A673 (cell line): ENCODE measurements at places on chromosomes 3 and 15.

GRCh38 chr15:89057506-89058133, 30.6 kb upstream of the ABHD2 start:
- peak; percentile 86 for DNase-seq

DNA sequence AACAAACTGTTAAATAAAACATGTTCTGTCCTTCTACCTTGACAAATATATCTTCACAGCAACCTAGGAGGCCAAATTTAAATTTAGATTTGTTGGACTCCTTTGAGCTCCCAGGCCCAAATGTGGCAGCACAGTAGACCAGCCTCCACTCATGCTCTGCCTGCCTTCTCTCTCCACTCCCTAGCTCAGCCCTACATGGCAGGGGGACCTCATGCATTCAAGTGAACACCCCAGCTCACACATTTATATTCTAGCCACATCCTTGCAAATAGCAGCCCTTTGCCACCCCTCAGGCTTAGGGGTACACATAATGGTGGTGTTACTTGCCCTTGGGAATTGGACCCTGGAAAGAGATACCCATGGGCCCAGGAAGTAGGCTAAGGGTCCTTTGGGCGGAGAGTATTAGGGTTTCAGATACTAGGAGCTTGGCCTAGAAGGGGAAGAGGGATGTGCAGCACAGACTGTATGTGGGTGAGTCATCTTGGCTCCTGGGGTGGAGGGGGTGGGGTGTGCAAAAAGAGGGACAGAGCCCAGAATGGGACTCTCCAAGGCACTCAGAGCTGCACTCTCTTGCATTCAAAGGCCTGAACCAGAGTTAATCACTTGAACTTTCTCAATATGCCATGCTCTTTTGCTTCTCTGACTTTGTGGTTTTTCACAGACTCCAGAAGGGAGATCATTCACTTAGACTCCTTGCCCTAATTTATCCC, 268.4 kb upstream of the ROPN1 start:
- DNase-seq, result peak; percentile 48

GRCh38 chr15:57656434-57656833, 50.1 kb upstream of the POLR2M start:
- DNase-seq, result no peak

- no peak for DNase-seq
Measured at GRCh38 chr3:149535333-149535685, 60.8 kb downstream of the TM4SF4 start.

DNA sequence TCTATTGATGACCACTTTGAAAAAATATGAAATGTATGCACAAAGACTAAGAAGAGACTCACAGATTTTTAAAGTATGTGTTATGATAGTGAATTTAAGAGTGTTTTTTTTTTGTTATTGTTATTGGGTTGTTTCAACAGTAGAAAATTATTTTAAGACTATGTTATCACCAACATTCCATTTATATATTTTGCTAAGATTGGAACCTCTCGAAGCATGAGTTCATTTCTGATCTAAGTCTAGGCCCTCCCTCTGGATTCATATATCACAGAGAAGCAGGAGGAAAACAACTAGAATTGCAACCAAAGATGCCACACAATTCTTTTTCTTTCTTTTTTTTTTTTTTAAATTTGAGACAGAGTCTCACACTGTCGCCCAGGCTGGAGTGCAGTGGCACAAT, 46.8 kb downstream of the ITGB5 start:
- DNase-seq, result no peak

DNA sequence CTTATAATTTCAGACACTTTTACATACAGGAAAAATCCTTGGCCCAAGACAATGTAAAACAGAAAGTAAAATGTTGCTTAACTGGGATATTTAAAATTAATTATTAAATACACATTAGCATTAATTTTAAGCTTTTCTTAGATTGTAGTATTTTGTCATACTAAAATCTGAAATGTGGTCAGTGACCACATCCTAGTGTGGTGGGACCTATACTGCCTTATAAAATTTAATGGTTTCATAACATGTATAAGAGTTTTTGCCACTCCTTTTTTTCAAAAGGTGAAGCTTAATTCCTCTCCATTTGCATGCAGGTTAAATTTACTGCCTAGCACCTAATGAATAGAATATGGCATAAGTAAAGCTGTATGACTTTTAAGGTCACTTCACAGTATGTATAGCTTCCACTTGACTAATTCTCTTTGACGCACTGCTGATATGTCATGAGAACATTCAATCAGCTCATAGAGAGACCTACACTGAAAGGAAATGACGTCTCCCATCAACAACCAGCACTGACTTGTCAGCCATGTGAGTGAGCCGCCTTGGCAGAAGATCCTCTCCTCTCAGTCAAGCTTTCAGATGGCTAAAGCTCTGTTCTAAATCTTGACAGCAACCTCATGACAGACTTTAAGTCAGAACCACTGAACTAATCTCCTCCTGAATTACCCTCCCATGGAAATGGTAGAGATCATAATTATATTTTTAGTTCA, 847.8 kb downstream of the SI start:
- no peak for DNase-seq

- DNase-seq, result no peak
Measured at GRCh38 chr3:169615833-169616232, 47.7 kb downstream of the MECOM start.

DNA sequence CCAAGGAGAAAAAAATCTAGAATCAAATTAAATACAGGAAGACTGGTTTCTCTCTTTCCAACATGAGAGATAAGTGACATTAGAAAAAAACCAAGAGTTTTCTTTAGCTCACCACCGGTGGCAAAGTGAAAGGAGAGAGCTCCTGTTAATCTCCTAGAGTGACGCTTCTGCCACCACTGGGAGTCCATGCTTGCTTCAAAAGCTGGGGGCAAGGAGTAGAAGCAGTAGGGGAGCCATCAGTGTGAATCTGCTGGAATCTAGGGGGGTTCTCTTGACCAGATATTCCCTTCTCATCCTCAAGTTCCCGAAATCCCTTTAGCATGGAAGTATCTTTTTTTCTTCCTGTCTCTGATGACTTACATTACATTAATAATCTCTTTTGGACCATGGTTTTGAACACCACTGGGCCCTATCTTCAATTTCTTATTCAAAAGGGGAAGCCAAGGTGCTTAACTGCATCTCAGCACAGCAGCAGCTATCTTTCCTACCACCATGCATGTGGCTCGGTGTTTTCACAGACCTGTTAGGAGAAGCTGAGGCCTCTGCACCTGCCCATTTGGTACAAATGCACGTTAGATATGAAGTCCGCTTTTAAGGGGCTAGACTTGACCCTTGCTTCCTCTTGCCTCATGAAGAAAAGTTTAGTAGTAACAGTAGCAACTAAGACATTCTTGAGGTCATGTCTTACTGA, 6.6 kb upstream of the ICE2 start:
- no peak for DNase-seq

DNA sequence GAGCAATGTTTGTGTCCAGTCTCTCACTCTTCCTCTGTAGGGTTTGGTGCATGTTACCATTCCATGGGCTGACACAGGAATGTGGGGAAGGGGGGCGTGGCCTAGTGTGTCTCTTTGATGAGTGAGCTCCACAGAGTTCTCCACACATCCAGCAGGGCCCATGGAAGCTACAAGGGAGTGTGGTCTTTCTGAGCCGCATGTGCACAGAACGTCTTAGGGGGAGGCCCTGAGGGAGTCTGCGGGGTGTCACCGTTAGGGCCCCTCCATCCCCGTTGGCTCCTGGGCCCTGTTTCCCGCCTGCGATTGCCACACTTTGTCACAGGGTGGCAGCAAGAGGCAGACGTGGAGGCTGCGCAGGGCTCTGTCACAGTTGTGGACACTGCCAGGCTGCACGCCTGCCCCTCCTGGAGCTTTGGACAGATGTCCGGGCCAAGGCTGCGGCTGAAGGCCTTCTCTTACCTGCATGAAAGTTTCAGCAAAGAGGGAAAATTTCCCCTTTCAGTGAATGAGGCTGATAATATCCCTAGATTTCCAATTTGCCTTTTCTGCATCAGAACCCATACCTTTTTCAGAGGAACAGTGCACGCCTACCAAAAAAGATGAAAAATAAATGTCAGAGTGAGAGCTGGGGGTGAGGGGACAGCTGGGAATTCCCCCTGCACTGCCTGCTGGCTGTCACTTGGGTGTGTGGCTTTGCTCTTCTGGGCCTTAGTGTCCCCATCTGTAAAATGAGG, 24.3 kb downstream of the CACNA2D3 start:
- peak; percentile 17 for DNase-seq

DNA sequence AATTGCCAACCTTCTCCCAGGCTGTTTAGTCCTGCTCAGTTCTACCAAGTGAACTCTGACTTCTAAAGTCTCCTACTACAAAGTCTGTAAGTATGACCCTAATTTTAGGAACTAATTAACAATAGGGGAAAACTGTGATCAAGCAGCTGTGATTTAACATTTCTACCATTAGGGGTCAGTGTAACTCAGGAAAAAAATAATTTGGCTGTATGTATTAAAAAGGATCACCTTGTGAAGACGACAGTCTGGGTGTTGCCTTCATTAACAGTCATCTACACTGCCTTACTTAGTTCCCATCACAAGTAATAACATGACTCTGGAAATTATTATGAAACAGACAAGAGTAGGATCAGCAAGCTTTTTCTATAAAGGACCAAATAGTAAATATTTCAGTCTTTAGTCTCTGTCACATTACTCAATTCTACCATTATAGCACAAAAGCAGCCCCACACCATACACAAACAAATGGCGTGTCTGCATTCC, 4.2 kb upstream of the NPHP3 start:
- DNase-seq, result peak; percentile 62

DNA sequence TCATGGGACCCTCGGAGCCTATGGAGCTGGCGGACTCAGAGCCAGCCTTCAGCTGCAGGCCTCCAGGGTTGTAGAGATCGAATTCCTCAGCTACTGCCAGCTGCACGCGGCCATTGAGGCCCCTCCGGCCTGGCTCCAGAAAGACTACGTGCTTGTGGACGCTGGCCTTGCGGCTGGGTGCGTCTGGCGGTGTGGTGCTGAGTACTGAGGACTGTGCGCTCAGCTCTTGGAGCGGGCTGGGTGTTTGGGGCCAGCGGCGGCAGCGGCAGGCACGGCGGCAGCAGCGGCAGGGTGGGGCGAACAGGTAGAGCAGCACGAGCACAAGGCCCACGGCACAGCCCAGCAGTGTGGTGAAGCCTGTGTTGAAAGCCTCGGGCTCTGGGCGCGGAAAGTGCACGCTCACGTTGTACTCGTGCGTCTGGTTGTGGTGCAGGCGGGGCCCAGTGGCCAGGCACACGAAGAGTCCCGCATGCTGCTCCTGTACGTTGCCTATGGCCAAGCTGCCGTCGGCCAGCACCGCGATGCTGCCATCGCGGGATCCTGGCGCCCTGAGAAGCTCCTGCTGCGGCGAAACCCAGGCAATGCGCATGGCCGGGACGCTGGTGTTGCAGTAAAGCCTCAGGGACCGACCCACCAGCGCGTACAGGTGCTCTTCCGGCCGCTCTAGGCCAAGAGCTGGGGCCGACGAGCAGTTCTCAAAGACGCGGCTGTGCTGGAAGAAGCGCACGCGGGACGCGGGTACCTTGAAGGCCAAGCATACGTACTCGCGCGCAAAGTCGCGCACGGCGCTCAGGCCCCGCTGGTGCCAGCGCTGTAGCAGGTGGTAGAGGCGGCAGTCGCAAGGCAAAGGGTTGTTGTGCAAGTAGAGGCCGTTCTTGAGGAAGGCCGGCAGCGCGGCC, 1.3 kb downstream of the AMIGO3 start:
- DNase-seq, result no peak

- DNase-seq, result peak; percentile 68
Measured at GRCh38 chr15:63599401-63600000, 2.3 kb downstream of the FBXL22 start.

GRCh38 chr3:62090066-62090465, 283.3 kb downstream of the FEZF2 start:
- DNase-seq, result no peak

DNA sequence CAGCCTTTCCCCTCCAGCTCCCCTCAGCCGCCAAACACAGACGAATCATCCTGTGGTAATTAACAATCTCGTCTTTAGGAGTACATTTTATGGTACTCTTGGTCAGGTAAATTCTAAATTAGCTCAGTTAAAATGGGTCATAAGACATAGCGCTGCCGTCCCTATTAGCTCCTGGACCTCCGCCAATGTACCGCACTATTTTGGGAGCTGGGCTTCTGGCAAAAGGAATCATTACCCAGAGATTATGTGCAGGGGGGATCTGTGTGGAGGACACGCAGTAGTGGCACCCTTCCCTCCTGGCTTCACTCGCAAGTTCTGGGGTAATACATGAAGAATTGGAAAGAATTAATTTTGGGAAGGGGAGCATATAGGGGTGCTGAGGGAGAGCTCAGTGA, 68.6 kb upstream of the ONECUT1 start:
- no peak for DNase-seq

DNA sequence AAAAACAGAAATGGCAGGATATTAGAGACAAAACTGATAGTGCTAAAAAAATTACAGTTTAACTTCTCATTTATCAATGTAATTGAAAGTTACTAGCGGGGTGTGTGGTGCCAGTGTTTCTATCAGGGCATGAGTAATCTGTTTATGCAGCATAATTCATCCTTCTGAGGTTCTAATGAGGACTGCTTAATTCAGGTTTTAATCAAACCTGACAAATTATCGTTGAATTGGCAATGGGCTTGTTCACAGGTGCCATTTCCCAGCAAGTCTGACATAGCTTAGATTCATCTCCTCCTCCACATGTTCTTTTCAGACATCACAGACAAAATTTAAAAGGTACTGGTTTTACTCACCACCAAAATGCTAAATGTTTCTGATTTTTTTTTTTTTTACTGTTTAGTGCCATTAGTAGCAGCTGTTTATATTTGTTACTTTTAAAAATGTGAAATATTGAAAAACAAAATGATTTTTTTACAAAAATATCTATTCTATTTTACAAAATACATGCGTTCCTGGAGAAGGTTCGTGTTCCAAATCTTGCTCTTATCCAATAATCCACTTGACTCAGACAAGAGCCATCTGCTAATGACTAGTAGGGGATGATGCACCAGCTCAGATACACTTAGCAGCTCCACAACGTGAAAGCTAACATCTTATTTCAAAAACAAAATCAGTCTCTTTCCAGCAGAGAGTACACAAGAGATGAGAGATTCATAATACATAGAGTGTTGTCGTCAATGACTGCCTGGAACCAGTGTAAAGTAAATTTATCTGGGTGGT, 447.7 kb upstream of the DPPA4 start:
- DNase-seq, result no peak

- DNase-seq, result no peak
Measured at GRCh38 chr3:67661089-67661488, 6.7 kb upstream of the SUCLG2 start.

DNA sequence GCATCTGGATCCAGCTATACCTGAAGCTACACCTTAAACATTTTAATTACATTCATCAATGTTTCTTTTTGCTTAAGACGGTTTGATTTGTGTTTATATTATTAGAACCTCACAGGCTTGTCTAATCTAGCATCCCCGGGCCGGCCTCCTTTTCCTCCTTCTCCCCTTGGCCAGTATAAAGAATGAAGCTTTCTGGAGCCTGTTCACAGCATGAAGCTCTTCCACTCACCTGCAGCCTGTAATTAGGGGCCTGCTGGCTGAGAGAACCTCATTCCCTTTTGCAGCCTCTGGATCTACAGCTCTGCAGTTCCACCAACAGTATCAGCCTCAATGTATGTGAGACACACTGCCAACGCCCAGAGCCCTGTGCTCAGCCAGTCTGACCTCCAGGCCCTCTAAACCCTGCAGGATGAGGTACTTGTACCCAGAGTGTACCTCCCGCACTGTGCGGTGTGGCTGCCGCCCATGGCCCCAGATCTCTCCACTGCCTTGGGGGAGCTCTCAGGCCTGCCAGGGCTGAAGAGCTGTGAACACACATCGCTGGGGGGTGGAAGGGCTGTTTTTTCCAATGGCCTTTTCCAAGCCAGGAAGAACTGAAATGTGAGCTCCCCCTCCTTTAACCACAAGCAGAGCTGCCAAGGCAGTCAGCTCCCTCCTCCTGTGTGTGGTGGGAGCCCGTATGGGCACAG, 114.7 kb upstream of the ALDH1A3 start:
- peak; percentile 19 for DNase-seq

GRCh38 chr3:154224866-154225265, 99.4 kb downstream of the DHX36 start:
- DNase-seq, result no peak
